ENCODE measurements at places on chromosomes 2 and 18.

GRCh38 chr2:181300600-181301291 is 156.4 kb upstream of the ITGA4 start:
- DNase-seq, result no peak

DNA sequence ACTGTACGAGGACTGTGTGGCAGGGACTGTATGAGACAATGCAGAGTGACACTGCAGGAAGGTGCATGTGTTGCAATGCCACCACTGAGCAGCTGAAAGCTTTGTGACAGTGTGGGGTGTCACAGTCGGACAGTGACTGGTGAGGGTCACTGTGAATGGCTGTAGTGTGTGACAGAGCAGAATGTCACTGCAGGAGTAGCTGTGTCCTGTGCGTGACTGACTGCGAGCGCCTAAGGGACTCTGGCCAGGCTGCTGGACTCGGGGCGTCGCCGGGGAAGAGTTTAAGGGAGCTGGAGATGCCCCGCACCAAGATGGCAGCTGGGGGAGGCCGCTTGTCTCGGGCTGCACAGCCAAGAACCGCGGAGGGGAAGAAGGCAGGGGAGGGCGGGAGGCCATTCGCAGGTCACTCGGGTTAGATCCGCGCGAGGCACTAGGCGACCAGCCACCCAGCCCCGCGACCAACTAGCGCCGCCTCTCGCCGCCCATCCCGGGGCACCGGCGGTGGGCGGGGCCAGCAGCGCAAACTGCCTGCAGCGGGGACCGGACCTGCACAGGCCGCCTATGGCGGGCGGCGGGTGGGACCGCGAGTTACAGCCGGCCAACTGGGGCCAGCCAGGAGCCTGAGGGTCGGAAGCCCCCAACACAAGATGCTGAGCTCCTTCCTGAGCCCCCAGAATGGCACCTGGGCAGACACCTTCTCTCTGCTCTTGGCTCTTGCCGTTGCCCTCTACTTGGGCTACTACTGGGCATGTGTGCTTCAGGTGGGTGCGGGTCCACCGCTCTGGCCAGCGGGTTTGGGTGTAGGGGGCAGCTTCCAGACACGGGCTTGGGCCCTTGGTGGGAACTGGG is at the start of gene ABHD1:
Gene ABHD1 (plus strand): TSS at position 514 of the 849 bp plus-strand sequence. CDS start 134 bp downstream, at position 648.
- DNase-seq, result no peak

DNA sequence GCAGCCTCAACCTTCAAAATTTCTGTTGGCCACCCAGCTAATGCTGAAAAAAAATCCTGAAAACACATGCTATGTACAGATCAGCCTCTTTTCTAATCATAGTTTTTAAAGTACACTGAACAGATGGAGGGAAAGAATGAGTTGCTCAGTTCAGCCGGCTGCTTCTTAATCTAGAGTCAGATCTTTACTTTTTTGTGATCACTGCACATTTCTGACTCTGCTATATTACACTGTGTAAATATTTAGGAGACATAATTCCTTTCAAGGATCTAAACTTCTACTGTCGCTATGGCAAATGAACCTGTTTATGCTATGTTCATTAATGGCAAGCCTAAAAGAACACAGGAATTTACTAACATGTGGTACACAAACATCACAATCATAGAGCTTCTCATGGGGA is 114.2 kb downstream of the SRBD1 start:
- DNase-seq, result no peak

- no peak for DNase-seq
Observed at GRCh38 chr2:71706836-71707235, 253.5 kb downstream of the DYSF start.

- DNase-seq, result no peak
Observed at GRCh38 chr2:101673920-101674319, 23.6 kb upstream of the MAP4K4 start.

- no peak for DNase-seq
Observed at GRCh38 chr2:103402944-103403343, 641.1 kb downstream of the TMEM182 start.

DNA sequence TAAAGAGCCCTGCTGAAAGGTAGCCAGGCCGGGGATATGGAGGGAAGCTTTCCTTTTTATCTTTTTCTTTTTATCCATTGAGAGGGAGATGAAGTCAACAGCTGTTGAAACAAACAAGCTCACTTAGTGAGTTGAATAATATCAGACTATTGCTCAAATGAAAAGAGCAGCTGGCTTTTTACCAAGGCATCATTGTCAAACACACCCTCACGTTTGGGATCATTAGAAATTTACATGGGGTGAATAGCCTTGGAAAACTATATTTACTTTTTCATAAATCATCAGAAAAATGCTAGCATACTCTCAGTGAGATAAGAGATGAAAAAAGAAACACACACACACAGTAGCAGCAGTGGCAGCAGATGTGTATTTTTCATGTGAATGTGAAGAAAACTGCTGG is 71.5 kb upstream of the HNMT start:
- no peak for DNase-seq

DNA sequence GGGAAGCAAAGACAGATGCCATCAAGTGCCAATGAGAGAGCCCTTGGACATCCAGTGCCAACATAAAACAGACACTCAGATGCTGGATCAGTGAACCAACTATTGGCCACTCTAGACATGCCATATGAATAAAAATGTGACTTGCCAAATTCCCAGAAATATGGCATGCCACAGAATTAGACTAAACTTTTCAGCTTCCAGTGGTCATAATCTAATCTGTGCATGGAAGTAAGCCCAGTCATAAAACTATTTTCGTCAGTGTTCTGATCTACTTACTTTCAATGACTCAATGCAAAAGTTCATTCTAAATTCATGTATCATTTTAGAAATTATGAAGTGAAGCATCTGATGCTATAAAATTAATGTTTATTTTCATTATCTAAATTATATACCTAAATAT is 1506.2 kb upstream of the NXPH2 start:
- no peak for DNase-seq

- DNase-seq, result no peak
Observed at GRCh38 chr2:228039752-228040534, 141.5 kb downstream of the SPHKAP start.

GRCh38 chr2:7905756-7906155 is 776.1 kb upstream of the ID2 start:
- no peak for DNase-seq

GRCh38 chr2:36697424-36698066 is 1.0 kb downstream of the VIT start:
- no peak for DNase-seq

- DNase-seq, result no peak
Observed at GRCh38 chr2:151904807-151905206, 76.6 kb upstream of the ARL5A start.

DNA sequence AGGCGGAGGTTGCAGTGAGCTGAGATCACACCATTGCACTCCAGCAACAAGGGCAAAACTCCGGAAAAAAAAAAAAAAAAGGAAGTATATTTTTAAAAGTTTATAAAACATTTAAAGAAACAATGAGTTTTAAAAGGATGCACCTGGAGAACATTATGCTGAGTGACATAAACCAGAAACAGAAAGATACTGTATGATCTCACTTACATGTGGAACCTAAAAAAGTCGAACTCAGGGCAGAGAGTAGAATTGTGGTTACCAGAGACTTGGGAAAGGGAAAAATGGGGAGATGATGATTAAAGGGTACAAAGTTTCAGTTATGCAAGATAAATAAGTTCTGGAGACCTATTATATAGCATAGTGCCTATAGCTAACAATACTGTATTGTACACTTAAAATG is 52.8 kb upstream of the RTN4 start:
- DNase-seq, result no peak

GRCh38 chr2:138084206-138084605 is 119.9 kb downstream of the HNMT start:
- DNase-seq, result no peak

- DNase-seq, result no peak
Observed at GRCh38 chr2:175074478-175074877, 69.3 kb upstream of the CHN1 start.

DNA sequence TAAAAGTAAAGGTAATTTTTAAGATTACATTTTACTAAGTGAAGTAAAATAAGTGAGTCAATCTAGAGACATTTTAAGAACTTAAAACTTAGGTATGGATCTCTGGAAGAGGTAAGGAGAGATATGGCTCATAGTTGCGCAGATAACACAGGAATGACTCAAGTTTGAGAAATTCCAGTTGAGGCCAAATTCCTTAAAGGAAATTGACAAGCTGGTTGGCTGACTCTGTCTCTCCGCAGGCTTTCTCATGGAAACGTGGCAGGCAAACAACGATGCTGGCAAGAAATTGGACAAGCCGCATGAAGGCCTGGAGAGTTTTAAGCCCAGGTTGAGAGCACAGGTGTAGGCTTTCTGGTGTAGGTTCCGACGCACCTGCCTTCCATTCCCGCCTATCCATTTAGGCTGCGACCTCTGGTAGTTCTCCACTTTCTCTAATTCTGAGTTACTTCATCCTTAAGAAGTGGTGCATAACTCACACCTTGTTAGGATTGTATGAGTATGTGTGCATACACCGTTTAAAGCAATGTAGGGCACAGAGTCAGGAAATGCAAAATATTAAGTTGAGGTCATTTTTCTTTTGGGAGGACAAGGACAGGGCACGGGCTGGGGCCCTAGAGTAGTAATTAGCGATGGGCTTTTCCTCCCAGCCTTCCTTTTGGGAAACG is 589 bp upstream of the DAW1 start:
- DNase-seq, result no peak

DNA sequence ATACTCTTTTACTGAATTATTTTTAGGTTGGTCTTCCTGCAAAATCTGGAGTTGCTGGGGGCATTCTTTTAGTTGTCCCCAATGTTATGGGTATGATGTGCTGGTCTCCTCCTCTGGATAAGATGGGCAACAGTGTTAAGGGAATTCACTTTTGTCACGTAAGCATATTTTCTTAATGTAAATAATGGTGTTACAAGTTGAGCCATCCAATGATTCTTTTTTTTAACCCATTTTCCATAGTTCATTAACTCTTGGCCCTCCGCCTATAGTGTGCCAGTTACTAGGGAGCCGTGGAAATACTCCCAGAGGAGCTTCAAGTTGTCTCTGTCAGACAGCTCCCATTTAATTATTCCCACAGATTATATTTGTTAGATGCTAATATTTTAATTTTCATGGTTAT is 49.8 kb downstream of the GLS start:
- no peak for DNase-seq

GRCh38 chr2:27901234-27901633 is 10.7 kb downstream of the BABAM2 start:
- no peak for DNase-seq

- DNase-seq, result no peak
Observed at GRCh38 chr18:45282101-45282812, 333.0 kb upstream of the SLC14A2 start.

- DNase-seq, result no peak
Observed at GRCh38 chr18:78242254-78242643, 737.4 kb upstream of the SALL3 start.

DNA sequence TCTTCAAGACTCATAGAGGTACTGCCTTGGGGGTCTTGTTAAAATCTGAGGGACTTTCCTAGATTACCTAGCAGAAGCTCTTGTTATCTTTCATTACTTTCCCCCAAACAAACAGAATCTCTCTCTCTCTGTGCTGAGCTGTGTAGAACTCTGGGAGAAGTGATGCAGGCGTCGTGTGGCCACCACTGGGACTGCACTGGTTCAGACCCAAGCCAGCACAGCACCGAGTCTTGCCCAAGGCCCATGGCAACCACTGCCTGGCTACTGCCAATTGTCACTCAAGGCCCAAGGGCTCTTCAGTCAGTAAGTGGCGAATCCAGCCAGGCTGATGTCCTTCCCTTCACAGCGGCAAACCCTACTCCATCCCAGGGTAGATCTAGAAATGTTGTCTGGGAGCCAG is 28.6 kb downstream of the PPP1R1C start:
- no peak for DNase-seq

DNA sequence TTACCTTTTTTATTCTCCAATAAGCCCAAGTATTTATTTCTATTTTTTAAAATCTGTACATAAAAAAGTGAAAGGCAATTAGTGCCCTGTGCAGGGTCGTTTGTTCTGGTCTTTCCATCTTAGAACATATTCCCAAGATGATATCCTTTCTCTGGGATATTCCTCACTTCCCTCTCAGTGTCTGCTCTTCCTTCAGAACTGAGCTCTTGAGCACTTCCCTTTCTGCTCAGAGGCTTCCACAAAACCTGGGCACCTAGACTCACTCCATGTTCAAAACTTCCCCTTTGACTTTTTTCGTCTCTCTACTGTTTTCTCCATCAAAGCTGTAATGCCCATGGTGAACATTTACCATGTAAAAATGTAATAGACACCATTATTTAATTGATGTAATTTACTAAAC is 296.5 kb upstream of the TCF4 start:
- no peak for DNase-seq

DNA sequence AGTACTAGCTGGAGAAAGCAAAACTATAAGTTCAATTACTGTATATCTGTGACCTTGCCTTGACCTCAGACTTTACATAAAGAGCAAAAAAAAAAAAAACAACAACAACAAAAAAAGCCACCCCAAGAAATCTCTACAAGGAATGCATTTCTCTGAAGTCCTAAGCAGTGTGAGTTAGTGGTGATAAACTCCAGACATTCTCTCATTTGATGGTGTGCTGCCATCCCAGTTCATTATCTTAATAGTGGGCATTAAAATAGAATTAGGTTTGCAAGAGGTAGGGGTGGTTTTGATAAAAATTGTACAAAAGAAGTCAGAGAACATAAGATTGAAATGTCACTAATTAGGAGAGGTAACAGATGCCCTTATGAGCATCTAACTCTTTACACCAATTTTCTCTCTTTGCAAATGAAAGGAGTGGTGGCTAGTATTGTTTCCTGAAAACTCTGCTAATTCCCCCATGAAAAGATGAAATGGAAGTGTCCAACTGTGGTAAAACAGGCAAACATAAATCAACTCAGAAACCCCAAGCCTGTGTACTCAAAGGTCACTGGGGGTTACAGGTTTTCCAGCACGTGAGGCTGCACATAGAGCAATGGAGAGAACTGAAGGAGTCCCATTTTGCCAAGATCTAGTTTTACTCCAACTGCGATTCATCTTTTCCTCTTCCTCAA is 131.9 kb downstream of the MEIS1 start:
- DNase-seq, result no peak

DNA sequence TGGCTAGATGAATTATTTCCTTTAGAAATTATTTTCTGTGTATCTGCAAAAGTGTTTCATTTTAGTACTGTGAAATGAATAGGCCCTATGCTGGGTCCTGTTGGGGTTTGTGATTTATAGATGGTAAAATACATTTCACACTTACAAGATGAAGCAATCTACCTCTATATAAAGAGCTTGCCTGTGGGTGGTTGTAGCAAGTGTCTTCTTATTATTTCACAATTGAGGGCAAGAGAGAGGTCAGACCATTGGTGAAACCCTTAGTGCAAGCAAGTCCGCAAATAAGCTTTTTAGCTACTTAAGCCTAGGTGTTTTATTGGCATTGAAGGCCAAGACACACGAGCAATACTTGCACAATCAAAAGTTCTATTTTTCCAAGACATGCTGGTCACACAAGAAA is 153.1 kb downstream of the FMNL2 start:
- no peak for DNase-seq

- DNase-seq, result no peak
Observed at GRCh38 chr18:79905993-79906392, 45.5 kb downstream of the SLC66A2 start.

GRCh38 chr2:235934059-235934773 is 234.0 kb downstream of the GBX2 start:
- no peak for DNase-seq

- no peak for DNase-seq
Observed at GRCh38 chr2:107064750-107065149, 178.8 kb upstream of the ST6GAL2 start.
